ENCODE measurements at places on chromosomes 7 and 10. TPM values are rescaled to one million over a fixed set of nuclear protein-coding genes. Genes with fewer than 3 reads are reported as not detected.

DNA sequence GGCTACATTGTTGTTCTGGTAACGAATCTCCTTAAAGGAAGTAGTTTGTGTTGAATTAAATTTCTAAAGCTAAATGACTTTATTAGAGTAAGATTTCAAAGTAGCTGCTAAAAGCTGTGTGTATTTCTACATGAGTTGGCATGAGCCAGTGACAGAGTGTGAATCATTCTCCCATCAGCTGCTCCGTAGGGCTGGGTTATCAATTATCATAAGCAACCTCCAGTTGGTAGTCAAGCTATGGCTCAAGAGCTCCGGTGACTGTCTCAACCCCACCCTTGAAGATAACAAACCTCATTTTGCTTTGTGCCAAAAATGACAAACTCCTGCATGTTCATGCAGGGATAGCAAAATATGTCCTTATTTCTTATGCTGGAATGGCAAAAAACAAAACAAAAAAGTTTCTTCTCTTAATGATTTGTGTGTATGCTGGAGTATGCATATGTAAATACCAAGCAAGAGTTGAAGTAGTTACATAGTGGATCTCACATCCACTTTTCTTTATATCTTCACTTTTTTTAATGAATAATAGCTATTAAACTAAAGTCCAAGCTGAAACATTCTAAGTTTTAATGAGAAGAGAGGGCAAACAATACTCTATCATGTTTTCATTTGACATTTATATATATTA lies 249.4 kb downstream of the CACNA2D1 start:
- no peaks in the 10 kb centered on the region for H3K27me3 ChIP-seq
- H3K36me3 ChIP-seq, result no peaks in the 10 kb centered on the region
- H3K4me3 ChIP-seq, result no peak overlapping the region
- no peak overlapping the region for H3K27ac ChIP-seq

DRGX gene
- polyA plus RNA-seq, result not detected

GRCh38 chr10:100168313-100168643 lies 17.6 kb downstream of the ERLIN1 start:
- H3K4me3 ChIP-seq, result no peak overlapping the region
- H3K4me1 ChIP-seq, result no peaks in the 10 kb centered on the region
- no peak overlapping the region for H3K27ac ChIP-seq
- peaks cover 67% of the 10 kb centered on the region for H3K36me3 ChIP-seq

DNA sequence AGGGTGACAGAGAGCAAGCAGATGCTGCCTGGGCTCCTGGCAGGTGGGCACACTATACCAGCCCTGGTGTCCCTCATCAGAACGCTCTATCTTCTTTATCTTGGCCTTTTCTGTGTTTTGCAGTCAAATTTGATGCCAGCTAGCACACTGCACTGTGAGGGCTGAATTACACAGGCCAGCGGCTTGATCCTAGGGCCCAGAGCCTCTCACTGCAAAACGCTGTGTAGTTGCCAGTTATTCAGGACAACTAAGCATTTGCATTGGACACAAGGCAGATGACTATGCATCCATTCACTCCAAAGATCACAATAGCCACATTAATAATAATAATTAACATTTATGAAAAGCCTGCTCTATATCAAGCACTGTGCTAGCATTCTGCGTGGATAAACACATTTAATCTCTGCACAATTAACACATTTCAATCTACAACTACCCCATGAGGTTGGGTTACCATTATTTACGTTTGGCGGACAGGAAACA lies 100.3 kb downstream of the PAXIP1 start:
- H3K36me3 ChIP-seq, result no peaks in the 10 kb centered on the region
- H3K27me3 ChIP-seq, result peaks cover 62% of the 10 kb centered on the region
- DNase-seq, result no peak
- no peaks in the 10 kb centered on the region for H3K4me1 ChIP-seq

DNA sequence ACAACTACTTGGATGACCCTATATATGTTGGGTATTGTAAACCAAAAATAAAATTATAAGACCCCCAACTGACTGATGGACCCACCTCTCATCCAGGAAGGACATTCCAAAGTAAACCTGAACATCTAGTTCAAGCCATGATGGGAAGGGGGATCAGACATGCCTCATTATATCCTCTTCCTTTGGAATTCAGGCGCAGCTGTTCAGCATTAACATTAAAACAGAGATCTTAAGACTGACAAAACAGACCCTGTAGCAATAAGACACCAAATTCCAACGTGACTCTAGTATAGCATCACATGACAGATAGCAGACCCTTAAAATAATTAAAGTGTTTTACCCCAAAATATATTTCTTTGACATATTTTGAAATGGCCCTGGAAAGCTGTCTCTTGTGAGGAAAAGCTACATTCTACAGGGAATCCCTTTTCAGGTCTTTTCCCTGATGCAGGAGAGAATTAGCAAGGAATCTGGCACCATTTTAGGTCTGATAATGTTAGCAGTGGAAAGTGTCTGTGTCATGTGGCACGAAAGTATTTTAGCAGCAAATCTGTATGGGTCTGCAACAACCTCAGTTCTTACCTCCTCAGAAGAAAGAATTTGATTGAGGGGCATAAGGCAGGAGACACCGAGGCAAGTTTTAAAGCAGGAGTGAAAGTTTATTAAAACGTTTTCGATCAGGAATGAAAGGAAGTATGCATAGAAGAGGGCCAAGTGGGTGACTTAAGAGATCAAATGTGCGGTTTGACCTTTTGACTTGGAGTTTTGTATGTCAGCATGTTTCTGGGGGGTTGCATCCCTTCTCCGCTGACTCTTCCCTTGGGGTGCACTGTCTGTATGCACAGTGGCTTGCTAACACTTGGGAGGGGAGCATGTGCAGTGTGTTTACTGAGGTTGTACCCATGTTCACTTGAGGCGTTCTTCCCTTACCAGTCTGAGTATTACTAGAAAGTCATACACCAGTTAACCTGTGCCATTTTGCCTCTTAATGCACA lies 236.6 kb upstream of the PPP1R3A start:
- DNase-seq, result no peak
- H3K27ac ChIP-seq, result no peak overlapping the region
- H3K4me1 ChIP-seq, result no peaks in the 10 kb centered on the region
- no peaks in the 10 kb centered on the region for H3K36me3 ChIP-seq

DNA sequence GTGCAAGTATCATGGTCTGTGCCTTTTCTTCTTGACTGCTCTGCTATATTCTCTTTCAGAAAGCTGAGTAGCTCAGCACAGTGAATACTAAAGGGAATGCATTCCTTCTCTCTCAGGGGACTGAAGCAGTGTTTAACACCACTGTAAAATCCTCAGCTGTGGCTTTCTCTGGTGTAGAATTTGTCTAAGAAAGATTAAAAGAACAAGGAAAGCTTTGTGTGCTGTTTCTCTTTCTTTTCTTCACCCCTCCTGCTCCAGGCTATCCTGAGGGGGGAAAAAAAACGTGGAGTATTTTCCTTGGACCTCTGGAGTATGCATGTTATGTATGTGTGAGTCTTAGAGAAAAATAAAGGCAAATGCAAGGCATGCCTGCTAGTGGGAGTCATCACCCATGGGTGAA lies 383.9 kb downstream of the AUTS2 start:
- DNase-seq, result no peak
- H3K27ac ChIP-seq, result no peak overlapping the region
- H3K27me3 ChIP-seq, result no peaks in the 10 kb centered on the region

Data from K562 (cell line).